ENCODE measurements at places on chromosomes 11 and 22. TPM values are rescaled to one million over a fixed set of nuclear protein-coding genes. Genes with fewer than 3 reads are reported as not detected.

Gene ADAMTS8
- total RNA-seq: 0.11 TPM

Gene TEX12
- total RNA-seq: 0.46 TPM

GRCh38 chr22:48244388-48245195, 1482.1 kb downstream of the TBC1D22A start:
- no peak for ATAC-seq

GRCh38 chr22:26416670-26417276, 12.3 kb upstream of the ASPHD2 start:
- peak; percentile 99 for ATAC-seq

Gene TBX10
- 0.98 TPM for total RNA-seq

Gene OR2AT4
- 0.28 TPM for total RNA-seq

GRCh38 chr22:31917227-31917921, 27.0 kb upstream of the YWHAH start:
- no peak for ATAC-seq

Gene APOL4
- 2.2 TPM for total RNA-seq

Data from motor neuron (in vitro differentiated cells).